ENCODE measurements at places on chromosomes 5 and 9.

- DNase-seq = no peak
Observed at GRCh38 chr5:133241179-133242092, 189.6 kb downstream of the HSPA4 start.

DNA sequence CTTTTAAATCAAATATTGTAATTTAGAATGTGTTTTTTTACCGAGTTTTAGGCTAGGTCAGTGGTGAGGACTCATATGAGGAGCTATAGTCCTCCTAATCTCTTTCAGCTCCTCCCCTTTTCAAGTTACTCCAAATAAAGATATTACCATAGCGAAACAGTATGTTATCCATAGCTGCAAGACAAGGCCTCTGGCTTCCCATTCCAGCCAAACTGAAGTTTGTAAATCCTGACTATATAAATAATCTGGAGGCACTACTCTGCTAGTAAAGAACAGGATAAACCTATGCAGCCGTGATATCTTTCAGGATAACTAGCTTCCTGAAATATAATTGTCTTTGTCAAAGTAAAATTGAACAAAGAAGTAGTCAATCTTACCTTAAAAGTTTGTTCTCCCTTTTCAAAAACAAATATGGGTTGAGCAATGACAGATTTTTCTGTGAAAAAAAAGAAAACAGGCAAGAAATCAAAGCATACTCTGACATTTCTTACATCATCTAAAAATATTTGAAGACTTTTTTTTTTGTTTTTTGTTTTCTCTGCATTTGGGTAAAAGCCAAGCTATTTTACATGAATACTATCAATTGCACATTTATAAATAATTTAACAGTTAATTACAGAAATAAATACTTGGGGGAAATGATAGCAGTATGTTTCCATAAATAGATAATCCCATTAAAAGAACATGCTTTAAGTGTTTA lies 29.3 kb upstream of the NADK2 start:
- DNase-seq = no peak

DNA sequence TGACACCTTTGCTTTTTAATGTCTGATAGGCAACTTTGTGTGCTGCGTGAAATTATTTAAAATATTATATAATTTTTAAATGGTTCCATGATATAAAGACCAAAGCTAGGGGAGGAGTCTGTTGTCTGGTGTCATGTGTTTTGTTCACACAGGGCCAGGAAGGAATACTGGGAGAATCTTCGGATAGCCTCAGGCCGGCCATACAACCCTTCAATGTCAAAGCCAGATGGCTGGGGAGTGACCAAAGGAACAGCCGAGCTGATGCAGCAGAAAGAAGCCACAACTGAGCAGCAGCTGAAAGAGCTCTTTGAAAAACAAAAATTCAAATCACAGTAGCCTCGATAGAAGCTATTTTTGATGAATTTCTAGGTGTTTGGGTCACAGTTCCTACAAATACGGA lies 19.2 kb downstream of the BHMT start:
- DNase-seq = no peak

DNA sequence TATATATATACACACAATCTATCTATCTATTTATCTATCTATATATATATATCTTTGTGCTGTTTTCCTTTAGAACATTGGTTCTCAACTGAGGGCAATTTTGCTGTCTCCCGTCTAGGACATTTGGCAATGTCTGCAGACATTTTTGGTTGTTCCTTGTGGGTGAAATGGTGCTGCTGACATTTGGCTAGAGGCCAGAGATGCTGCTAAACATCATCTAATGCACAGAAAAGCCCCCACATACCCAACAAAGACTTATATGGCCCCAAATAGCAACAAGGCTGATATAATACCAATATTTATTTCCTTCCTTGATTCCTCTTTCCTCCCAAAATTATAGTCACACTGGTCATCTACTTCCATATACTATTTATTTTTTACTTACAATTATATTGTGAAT lies 197.5 kb downstream of the TRPM3 start:
- no peak for DNase-seq

DNA sequence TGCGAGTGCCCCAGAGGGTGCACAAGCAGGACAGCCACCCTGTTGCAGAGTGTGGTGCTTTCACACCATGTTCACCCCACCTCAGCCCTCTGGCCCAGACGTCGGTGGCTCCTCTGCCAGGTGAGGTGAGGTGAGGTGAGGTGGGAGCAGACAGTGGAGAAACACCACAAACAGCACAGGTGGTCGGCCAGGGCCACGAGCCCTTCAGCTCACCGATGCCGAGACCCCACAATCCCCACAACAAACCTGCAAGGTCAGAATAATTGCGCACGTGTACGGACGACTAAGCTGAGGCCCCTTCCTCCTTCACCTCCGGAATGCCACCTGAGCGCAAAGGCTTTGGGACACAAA lies 10.5 kb downstream of the BRD3 start:
- DNase-seq = no peak

DNA sequence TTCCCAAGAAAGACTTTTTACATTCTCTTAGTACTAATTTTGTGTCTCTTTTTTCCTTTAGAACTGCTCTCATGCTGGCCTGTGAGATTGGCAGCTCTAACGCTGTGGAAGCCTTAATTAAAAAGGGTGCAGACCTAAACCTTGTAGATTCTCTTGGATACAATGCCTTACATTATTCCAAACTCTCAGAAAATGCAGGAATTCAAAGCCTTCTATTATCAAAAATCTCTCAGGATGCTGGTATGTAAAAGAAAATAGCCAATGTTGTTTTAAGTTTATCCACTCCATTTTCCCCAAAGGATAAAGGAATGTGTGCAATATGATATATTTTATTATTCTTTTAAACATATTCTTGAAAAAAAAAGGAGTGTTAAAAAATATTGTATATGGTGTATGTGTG lies 27.3 kb upstream of the TTC23L start:
- DNase-seq = no peak

DNA sequence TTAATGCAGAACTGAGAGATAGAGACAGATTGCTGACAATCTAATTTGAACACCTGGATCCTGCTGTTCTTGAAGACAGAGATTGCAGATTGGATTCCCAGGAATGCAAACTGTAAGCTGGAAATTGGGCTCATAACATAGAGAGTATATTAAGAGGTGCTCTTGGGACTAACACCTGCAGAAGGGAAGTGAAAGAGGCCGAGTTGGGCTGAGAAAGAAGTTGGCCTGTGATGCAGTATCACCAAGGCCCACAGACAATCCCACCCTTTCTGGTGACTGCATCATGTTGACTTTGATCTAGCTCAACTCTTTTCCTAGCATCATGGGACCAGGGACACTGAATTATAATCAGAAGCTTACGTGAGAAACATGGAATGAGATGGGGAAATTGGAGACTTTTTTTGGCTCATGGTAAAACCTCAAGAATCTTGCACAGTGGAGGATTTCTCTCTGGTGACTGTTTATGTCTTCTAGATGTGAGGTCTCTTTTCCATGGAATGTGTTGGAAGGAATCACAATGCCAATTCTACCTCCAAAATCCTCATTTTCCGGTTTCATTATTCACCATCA lies 36.5 kb upstream of the NUDT12 start:
- DNase-seq = no peak

GRCh38 chr5:65485405-65485804 lies 3.7 kb upstream of the ADAMTS6 start:
- no peak for DNase-seq

DNA sequence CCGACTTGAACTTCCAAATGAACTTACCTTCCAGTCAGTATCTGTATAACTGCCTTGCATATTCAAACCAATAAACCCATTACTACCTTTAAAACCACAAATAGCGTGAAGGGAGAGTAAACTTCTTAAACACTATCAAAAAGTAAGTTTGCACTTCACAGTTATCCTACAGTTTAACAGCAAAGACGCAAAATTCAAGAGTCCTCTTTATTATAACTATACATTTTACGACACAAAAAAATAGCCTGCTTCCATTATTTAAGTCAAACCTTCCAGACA lies 1.8 kb downstream of the PTBP3 start:
- DNase-seq = no peak

GRCh38 chr9:17021387-17021970 lies 113.4 kb upstream of the CNTLN start:
- no peak for DNase-seq

DNA sequence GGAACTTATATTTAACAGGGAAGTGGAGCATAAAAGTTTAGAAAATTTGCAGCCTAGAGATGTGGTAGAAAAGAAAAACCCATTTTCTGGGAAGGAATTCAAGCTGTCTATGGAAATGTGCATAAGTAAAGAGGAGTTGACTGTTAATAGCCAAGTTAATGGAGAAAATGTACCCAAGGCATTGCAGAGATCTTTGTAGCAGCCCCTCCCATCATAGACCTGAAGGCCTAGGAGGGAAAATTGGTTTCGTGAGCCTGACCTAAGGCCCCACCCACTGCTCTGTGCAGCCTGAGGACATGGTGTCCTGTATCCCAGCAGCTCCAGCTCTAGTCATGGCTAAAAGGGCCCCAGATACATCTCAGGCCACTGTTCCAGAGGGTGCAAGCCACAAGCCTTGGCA lies 772.4 kb upstream of the RIOK2 start:
- no peak for DNase-seq

DNA sequence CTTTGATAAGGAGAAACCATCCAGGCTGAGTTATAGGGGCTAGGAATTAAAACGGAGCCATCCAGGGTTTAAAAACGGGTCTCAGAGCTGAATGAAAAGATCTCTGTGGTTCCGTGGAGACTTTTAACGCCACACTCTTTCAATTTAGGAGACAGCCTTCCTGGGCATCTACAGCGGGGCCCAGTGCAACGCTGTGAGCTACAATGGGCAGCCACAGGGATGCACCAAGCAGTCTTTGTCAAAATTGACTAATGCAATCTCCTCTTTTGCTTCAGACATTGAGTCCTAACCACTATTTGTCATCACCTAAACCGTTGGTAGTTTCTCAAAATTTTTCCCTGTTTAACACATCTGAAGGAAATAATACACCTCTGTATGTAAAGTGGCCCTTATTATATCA lies 96.6 kb upstream of the ABCA1 start:
- DNase-seq = no peak

DNA sequence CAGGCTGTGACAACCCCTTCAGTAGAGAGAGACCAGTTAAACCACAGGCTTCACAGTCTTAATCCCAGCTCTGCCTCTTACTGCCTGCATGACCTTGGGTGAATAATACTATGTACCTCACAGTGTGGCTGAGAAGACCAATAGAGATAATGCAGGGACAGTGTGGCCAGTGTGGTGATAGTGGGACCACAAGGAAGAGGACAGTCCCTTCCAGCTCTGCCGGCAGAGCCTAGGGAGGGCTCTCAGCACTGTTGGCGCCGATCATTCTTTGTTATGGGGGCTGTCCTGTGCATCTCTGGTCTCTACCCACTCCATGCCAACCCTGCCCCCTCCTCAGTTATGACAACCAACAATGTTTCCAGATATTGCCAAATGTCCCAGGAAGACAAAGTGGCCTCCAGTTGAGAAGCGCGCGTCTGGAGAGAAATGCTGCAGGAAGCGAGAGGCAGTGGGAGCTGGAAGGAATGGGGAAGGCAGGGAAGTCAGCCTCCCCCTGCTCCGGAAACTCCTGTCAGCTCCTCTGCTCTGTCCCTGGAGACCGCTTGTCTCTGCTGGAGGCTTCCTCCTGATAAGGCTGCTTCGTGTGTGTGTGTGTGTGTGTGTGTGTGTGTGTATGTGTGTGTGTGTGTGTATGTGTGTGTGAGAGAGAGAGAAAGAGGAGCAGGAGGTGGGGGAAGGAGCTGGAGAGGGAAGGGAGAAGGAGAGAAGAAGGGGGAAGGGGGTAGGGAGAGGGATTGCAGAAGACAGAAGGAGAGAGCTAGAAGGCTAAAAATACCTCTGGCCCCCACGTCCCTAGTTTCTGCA lies 31.8 kb upstream of the FABP6 start:
- DNase-seq = no peak

DNA sequence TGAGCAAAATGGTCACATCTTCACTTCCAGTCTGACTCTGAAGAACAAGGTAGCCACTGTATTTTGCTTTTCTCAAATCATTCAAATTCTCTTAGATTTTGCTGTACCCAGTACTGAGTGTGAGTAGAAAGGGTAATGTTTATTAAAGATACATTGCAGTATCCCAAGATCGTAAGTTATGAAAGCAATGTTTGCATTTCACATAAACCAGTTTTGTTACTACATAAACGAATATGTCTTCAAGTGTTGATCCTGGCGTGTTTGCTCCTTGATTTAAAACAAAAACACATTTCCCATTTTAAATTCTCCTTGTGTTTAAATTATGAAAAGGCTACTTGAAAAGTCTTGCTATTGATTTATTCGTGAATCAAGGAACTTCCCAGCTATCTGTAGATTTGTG lies 22.0 kb downstream of the SNX30 start:
- no peak for DNase-seq

- DNase-seq = no peak
Observed at GRCh38 chr5:134577022-134577795, 51.7 kb downstream of the JADE2 start.

DNA sequence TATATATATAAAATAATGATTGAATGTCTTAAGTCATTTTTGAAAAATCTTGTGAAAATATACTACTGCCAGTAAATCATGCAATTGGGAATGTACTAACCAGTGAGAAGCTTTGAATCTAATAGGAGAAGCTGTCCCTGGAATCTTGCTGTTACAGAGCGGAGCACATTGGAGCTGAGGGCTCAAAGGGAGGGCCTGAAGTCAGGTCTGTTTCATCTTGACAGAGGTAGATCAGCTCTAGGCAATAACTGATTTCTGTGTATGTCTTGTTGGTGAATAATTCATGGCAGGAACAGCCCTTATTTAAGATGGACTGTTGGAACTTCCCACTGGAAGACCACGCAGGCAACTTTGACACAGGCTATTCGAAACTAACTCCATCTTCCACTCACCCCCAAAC lies 17.5 kb downstream of the CAMK4 start:
- DNase-seq = no peak

DNA sequence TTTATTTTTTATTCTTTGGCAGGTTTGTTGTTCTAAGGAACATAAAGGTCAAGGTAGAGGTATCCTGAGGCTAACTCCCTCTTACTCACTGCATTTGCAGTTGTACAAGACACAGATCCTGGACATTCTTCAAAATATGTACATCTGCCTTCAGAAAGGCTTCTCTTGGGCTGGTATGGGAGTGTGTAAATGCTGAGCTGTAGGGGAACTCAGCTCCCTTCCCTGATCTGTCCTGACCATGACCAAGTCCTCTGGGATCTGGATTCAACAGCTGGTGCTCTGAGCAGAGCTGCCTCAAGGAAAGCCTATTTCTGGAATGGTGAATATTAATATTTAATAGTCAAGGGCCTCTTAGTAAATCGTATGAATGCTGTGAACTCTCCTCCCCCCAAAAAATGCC lies 117.4 kb downstream of the PRKACG start:
- no peak for DNase-seq

GRCh38 chr9:70412832-70413463 lies 1.5 kb downstream of the KLF9 start:
- DNase-seq = peak; percentile 24
